ENCODE measurements at places on chromosomes 2 and 18. TPM values are rescaled to one million over a fixed set of nuclear protein-coding genes. Genes with fewer than 3 reads are reported as not detected.

The CNGA3 gene
- total RNA-seq = 0.10 TPM

GRCh38 chr18:4430836-4431235 is 24.3 kb downstream of the DLGAP1 start:
- no peak for DNase-seq

The PDCD1 gene
- total RNA-seq = not detected

DNA sequence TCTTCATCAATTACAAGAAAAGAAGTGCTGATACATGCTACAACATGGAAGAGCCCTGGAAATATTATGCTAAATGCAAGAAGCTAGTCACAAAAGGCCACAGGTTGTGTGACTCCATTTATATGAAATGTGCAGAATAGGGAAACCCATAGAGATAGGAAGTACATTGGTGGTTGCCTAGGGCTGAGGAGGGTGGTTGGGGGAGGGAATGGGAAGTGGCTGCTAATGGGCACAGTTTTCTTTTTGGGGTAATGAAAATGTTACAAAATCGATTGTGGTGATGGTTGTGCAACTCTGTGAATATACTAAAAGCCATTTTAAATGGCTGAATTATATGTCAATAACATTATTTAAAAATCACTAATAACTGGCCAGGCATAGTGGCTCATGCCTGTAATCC is 24.3 kb upstream of the RESP18 start:
- DNase-seq = no peak

The DSC3 gene
- total RNA-seq = 0.87 TPM

DNA sequence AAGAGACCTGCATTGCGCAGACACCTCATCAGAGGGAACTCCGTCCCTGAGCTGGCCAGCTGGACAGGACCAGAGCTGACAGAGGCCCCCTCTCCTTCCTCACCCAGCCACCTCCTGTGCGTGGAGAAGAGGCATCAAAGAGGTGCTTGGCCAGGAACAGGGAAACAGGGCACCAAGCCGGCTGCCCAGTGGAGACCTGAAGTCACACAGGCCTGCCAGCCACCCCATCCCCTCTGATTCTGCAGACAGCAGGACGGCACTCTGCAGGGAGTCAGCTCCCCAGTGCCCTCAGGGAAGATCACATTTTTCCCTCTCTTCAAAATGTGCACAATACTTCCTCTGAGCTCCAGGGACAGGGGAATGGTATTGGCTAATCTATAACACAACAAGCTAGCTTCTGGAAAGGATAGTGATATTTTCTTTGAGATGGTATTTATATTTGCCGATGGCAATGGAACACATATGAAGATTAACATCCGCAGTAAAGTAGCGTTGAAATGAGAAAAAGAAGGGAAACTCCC is 30.5 kb downstream of the SLC1A4 start:
- DNase-seq = no peak

DNA sequence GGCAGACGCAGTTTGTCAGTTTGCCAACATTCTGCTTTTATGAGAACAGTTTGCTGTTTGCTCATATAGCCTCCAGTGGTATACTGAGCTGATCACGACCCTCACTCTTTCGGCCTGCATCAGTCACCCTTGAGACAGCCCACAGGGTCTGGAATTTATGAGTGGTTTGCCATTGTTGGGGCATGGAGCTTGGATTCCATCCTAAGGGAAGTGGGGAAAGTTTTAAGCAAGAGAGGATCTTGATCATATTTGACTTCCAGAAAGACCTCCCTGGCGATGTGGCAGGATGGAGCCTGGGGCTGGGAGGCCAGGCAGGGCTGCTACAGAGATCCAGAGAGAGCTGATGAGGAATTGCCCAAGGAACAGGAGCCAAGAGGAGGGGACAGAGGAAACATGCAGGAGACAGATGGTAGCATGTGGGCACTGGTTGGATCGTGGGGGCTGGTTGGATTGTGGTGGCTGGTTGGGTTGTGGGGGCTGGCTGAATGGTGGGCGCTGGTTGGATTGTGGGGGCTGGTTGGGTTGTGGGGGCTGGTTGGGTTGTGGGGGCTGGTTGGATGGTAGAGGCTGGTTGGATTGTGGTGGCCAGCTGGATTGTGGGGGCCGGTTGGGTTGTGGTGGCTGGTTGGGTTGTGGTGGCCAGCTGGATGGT is 27.3 kb upstream of the GPR17 start:
- no peak for DNase-seq

- DNase-seq = no peak
Measured at GRCh38 chr2:45786030-45786835, 134.8 kb downstream of the PRKCE start.

- DNase-seq = no peak
Measured at GRCh38 chr18:48360376-48361021, 48.7 kb downstream of the ZBTB7C start.

The MPP4 gene
- 0.13 TPM for total RNA-seq

- no peak for DNase-seq
Measured at GRCh38 chr18:67550872-67551520, 34.5 kb upstream of the DSEL start.

The CAPN14 gene
- 0.13 TPM for total RNA-seq

GRCh38 chr2:40380041-40380440 is 71.8 kb downstream of the SLC8A1 start:
- no peak for DNase-seq

The TFPI gene
- 735 TPM for total RNA-seq

DNA sequence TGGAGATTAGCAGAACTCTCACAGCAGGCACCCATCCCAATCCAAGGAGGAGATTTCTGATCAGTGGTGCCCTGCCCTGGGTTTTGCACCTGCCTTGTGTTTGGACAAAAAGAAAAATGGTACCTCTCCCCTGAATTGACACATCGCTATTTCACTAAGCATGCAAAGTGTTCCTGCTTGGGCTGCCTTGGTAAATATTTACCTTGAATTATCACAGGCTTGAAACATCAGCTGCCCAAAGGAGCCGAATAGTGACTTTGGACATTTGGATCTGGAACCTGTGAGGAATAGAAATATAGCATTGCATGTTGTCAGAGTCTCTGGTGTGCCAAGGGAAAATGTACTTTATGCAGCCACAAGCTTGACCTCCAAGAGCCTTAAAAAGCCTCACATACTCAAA is 926.4 kb upstream of the FANCL start:
- DNase-seq = no peak

DNA sequence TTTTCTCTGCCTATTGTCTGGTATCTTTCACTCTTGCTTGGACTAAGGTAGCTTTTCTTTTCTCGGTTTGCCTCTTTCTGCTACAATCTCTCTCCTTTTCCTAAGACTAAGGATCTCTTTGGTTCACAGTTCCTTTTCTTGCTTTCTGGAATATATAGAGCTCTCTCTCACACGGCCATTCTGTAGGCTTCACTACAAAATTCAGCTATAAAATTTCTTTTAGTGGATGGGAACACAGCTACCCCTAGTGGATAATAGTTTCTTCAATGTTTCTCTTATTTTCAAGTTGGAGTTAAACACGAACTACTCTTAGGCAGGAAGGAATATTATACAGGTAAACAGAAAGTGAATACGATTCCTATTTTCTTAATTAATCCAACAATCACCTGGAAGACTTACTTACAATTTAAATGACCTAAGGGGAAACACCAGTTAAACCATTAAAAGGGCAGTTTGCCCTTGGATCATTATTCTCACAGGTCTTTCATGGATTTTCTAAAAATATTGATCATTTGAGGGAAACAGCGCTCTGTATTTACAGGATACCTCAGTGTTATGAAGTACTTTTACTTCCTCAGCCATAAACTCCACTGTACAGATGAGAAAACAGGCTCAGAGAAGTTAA is 140.5 kb downstream of the LRP2 start:
- no peak for DNase-seq

The REG3A gene
- total RNA-seq = not detected

DNA sequence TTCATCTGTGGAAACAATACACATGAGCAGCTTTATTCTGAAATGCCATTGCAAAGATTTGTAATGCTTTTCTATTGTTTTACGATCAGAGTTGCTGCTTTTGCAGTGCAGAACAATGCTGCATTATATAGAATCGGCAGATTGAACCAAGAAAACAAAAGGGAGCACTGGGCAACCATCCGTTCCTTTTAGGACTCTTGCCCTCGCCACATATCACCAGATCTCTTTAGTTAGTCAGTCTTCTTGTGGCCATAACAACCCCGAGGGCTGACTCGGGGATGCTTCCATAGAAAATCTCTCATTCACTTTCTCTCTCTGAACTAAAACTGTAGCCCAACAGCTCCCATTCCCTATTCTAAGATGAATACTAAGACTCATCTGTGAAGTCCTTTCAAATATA is 340.4 kb downstream of the NRXN1 start:
- DNase-seq = no peak

The MARCO gene
- total RNA-seq = not detected

GRCh38 chr2:111930875-111931274 is 32.5 kb downstream of the MERTK start:
- no peak for DNase-seq

GRCh38 chr2:196101325-196101991 is 32.8 kb upstream of the DNAH7 start:
- no peak for DNase-seq

The ABCB11 gene
- total RNA-seq = 1.9 TPM

GRCh38 chr2:128326346-128326745 is 7.7 kb upstream of the HS6ST1 start:
- no peak for DNase-seq
